Anterior cingulate cortex (tissue), 58 donors: ENCODE measurements at places on chromosomes 6 and 20.

DNA sequence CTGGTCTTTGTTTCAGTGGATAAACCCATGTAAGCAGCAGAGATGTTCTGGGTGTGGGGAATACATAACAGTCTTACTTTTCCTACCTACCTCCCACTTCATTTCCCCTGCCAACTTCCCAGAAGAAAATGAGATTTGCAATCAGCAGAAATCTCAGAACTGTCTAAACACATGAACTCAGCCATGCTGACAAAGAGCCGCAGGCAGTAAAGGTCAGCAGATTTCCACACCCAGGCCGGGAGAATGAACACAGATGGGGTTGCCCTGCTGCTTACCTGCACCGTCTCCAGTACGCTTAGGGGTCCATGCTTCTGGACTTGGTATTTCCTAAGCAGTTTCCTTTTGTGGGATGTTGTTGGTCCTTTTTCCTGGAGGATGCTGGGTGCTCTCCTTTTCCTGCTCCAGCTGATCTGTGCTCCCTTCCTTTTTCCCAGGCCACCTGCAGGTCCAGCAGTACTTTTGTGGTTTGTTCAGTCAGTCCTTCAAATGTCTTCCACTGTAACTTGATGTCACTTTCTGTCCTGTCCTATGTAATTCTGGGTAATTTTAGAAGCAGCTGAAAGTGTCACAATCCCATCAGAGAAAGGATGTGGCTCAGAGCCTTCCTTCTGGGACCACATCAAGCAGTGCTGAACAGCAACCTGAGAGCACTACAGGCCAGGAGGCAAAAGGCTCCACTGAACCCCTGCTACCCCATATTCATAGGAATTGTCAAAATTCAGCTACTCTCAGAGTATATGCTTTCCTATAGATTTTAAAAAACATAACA is 129.0 kb downstream of the CEP57L1 start:
- DNase-seq = no peak

DNA sequence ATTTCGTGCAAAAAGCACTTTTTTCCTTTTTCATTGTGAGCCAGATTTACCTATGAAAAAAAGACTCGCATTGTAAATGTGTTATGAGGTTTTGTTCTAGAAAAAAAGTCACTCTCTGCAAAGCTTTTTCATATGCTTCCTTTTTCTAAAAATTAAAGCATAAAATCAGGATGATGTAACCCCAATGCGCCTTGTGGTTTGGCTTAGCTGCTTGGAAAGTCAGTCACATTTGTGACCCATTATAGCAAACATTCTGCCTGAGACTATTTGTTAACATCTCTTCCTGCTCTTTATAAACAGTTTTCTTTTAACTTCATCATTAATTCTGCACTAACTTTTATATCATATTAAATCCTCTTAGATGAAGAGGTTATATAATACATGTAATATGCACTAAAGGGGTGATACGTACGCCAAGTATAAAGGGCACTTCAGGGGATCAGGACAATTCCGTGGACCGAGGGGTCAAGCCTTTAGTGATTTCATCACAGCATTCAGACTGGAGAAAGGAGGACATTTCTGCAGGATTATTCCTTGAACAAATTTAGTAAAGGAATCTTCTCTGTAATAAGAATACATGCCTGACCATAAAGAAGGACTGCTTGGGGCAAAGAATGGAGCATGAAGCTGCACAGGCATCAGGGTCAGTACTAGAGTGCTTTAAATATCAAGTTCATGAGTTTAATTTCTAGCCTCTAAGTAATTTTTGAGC is 48.1 kb upstream of the SMLR1 start:
- no peak for DNase-seq

- DNase-seq = no peak
These were observed 84.3 kb upstream of the SCP2D1 start for GRCh38 chr20:18729231-18729825.

GRCh38 chr20:15949391-15949790 is 623.9 kb downstream of the KIF16B start:
- DNase-seq = no peak

GRCh38 chr6:71368284-71368683 is 79.7 kb downstream of the OGFRL1 start:
- DNase-seq = no peak

GRCh38 chr6:63609231-63609630 is 26.4 kb upstream of the PHF3 start:
- no peak for DNase-seq
